ENCODE measurements at places on chromosomes 5 and 9.

DNA sequence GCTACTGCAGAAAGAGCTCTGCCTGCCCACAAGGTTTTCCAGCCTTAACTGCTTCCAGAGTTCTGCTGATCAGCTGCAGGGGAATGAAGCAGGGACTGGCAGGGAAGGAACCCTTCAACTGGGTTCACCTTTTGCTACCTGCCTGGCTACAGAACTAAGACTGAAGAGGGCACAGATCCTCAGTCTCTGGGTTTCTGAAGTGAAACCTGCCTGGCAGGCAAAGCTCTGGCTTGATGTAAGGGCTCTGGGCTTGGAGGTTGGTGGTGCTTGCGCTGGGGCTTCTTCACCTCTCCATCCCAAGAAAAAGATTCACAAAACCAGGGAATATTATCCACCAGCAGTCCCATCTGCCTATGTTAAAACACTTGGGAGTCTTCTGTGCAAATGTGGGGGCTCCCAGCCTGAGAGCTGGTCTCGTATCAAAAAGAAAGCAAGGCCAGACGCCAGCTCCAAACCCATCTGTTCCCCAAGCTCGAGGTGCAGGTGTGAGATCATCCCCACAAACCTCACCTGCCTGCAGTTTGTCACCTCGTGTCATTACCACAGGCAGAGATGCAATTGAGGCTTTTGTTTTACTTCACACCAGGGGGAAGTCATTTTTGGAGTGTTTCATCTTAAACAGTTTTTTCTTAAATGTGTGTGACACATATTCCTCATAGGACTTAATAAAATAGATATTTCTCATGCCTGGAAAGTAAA is 58.3 kb downstream of the BNC2 start:
- no peak for DNase-seq

DNA sequence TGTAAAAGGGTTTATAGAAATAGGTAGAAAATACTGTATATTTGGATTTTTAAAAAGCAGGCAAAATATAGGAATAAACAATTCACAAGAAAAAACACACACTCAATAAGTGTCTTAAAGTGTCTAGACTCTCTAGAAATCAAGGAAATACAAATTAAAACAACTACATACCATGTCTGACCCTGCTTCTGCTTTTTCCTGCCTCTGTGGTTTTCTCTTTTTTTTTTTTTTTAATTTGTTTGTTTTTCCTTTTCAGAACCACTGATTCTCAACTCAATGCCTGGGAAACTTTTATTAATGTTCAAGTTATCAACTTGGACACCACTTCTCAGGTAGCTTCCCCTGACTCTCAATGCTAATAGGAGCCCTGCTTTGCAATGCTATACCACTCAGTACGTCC is 25.5 kb upstream of the TAS2R1 start:
- DNase-seq: no peak

DNA sequence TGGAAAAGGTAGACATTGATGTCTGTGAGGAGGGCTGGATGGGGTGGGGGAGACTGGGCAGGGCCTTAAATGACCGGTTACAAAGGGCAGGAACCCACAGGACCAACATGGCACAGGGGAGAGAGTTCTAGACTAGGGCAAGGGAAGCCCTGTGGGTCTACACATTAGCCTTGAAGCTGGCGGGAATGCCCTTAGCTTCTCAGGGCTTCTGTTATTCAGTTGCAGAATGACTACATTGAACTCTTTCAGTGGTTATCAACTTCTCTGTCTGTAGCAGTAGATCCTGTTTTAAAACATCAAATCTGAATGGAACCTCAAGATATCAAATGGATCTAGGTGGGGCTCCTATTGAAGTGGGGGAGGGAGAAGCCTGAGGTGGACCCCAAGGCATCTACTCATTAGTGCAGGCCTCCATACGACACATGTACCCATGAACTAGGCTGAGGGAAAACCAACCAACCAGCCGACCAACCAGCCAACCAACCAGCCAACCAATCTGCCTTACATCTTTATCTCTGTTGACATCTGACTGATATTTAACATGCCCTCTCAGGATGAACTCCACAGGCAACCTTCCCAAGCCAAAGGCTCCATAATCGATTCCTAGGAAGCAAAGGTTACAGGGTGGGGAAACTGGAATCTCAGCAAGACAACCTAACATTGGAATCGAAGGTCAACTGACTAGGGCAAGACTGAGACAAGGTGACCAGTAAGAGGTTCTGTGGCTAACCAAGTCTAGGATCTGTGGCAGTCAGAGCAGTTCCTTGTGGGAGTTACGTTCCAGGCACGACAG is 48.3 kb downstream of the DAP start:
- DNase-seq: no peak

DNA sequence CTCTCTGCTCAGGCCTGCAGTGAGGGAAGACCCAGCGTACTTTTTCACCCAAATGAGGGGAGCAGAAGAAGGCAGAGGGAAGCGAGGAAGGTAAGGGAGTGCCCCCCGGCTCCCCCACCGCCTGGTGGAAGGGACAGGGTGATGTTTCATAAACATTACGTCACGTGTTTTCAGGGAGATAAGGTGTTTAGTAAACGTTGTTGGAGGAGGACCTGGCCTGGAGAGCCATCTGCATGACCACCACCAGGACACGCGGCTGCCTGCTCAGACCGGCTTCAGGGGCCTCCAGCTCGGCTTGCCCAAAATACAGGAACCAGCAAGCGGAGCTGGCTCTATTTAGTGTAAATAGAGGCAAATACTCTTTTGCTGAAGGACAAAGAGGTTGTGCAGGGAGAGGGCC is 40.0 kb upstream of the C5orf58 start:
- no peak for DNase-seq

DNA sequence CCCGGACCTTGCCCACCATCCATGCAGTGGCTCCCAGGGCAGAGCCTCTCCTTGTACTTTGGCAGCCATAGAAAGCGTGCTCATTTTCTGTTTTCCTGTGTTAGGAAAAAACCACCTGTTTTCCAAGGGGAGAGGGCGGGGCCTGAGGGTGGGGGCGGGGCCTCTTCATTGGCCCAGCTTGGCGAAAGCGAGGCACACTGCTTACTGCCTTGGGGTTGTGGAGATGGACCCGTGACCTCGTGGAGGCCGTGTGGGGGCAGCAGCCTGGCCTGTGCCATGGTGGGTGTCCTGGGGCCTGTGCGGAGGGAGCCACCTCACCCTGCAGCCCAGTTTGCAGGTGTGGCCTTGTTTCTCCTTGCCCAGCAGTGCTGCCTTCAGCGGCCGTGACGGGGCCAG is 4.4 kb upstream of the TOR4A start:
- DNase-seq: no peak

GRCh38 chr9:106451223-106451622 is 411.7 kb upstream of the ZNF462 start:
- no peak for DNase-seq

- no peak for DNase-seq
Measured at GRCh38 chr9:87663556-87663955, 62.4 kb upstream of the CTSL start.

- no peak for DNase-seq
Measured at GRCh38 chr5:66617226-66617861, 21.2 kb downstream of the MAST4 start.

DNA sequence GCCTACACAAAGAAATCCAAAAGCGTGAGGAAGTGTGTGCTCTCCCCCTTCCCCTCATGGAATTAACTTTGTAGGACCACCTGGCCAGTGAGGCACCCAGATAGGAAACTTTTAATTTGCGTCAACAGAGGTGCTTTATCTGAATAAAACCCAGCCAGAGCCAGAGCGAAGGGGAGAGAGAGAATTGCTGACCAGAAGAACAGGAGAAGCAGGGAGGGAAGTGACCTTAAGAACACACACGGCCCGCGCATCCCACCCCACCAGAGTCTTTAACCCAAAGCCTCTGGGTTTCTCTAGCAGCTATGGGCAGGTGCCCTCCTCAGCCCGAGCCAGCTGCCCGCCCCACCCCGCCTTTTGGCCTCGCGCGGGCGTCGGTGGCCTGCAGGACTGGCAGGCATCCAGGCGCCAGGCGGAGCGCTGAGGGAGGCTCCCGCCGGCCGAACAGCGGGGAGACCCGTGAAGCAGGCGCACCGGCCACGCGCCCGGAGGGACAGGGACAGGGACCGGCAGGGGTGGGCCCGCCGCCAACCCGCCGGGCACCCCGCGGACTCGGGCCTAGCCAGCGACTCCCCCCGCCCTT is 580 bp downstream of the ERAP1 start:
- DNase-seq: peak; percentile 64

- peak; percentile 9 for DNase-seq
Measured at GRCh38 chr9:131892162-131892707, 152.4 kb upstream of the RAPGEF1 start.

Measured in astrocyte of the spinal cord (primary cell).